ELF-1 (cell line): ENCODE measurements at places on chromosomes 1 and 21.

- peak; percentile 58 for DNase-seq
Measured at GRCh38 chr1:236451796-236452373, 57.8 kb downstream of the EDARADD start.

GRCh38 chr1:218880484-218881060 lies 293.1 kb upstream of the LYPLAL1 start:
- DNase-seq, result no peak

DNA sequence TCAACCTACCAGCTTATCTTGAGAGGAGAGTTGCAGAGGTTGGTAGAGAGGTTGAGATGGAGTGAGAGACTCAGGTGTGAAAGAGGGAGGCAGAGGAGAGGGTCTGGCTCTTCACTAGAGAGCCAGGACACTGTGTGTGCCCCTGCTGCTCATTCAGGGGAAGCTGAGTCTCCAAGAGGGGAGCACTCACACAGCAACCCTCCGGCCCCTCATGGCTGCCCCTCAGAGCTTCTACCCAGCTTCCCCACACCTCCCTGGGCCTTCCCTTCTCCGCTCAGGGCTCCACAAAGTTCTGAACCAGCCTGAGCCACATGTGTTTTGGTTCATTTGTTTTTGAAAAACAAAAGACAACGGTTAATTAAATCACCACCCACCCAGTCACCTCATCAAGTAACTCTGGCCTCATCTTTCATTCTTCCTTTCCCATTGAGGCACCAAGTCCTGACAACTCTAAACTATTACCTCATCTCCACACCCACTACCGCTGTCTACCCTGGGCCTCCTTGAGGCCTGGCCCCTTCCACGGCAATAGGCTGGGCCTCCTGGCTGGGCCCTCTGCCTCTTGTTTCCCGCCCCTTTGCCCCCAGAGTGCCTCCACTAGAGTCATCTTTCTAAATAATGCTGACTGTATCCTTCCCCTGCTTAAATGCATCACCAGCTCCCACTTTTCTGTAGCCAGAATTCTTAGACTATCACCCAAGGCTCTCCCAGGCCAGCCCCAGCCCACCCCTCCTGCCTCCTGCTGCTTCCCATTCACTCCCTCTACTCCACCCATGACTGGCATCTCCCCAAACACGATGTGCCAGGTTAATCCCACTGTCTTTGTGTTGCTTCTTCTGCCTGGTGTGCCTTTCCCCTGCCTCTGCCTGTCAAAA lies 33.0 kb downstream of the TNNT2 start:
- DNase-seq, result no peak

DNA sequence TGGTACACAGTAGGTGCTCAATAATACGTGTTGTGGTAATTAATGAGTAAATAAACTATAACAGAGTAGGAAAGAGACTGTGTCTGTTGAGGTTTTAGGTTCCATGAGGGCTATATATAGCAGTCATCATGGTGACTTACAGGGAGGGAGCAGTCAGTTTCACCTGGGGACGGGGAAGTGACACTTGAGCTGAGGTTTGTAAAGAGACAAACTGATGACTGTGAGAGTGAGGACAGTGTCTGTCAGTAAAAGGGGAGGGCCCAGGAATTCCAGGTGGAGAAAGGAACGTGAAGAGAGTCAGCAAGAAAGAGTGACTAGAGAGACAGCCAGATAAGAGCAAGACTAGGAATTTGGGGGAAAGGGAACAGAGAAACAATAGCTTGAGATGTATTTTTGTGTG lies 30.2 kb downstream of the ABCA4 start:
- no peak for DNase-seq

- no peak for DNase-seq
Measured at GRCh38 chr1:2433936-2434655, 21.7 kb upstream of the PEX10 start.

DNA sequence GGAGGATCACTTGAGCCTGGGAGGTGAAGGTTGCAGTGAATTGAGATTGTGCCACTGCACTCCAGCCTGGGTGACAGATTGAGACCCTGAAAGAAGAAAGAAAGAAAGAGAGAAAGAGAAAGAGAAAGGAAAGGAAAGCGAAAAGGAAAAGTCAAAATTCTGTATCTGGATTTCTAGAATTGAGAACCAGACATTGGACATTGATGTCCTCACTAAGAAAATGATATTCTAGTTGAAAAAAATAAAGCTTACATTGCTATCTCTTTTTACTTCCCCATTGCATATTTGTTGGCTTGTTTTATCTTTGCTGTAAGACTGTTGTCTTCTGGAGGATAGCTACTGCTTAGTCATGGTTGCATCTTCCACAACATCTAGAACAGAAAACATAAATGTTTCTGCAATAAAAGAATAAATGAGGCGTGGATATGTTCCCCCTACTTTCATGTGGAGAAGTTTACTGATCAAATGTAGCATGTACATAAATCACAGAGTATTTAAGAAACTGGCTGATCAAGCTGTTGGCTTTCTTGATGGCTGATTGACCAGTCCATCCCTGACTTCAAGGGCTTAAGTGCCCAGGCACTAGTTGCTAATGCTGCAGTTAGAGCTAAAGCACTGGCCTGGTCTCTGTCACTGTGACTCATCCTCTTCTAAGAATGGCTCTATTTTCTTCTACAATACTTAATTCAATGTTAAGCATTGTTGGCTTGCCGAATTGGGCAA lies 17.7 kb downstream of the CD53 start:
- no peak for DNase-seq

DNA sequence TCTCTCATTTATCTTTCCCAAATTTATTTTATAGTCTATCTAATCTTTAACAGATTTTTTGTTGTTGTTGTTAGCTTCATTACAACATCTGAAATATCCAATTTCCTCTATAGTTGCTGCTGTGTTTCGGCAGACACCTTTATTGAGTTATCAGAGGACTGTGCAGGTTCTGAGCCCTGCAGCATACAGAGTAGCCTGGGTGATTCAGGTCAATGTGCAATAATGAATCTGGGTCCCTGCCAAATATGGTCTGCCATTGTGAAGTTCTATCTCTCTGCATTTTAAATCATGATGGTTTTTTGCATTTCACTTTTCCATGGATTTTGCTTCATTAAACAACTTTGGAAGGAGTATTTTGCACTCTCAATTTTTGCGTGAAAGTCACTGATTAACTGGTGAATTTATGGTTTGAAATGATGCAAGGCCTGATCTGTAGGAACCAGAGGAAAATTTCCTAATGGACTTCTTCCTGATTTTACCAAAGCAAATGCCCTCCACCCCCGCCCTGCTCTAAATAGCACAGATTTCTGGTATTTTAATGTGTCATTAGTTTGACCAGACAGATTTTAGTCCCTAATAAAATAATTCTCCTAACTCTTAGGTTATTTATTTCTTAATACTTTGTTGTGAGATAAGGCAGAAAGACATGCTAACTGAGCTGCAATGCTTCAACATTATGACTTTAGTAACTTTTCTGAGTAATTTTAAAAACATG lies 402.3 kb downstream of the PTBP2 start:
- no peak for DNase-seq
